ENCODE measurements at places on chromosomes 5 and 9.

DNA sequence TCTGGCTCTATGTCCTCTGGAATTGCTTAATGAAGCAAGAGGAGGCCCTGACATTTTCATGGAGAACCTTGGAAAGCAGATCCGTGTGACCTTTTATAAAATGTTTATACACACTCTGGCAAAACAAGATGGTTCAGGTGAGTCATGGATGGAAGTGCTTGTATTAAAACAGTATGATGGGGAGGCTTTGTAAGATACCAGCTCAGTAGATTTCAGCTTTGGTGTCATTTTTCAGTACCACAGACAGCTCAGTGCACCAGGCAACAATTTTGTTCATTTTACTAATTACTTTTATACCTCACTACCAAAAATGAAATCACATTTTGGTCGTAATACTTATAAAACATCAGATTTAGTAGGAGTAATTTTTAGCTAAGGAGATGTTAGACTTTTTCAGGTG, 5.2 kb downstream of the KCNN2 start:
- DNase-seq: no peak

- no peak for DNase-seq
Measured at GRCh38 chr9:72129271-72130156, 19.7 kb upstream of the GDA start.

- DNase-seq: no peak
Measured at GRCh38 chr5:134135091-134135655, 20.7 kb downstream of the TCF7 start.

DNA sequence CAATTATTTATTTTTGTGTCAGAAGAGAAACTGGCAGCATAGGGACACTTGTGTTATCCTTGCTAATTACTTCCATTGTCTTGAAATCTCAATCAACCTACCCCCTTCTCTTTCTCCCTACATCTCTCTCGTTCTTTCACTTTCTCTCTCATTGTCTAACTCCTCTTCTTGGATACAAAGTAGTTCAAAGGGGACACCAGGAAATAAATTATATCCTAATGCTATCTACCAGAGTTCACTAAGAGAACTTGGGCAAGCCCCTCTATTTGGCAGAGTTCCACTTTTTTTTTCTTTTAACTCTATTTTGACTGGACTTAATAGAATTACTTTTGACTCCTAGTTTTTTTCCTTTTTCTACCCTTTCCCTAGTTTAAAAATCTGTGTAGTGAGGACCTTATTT, 102.2 kb downstream of the MEF2C start:
- no peak for DNase-seq

DNA sequence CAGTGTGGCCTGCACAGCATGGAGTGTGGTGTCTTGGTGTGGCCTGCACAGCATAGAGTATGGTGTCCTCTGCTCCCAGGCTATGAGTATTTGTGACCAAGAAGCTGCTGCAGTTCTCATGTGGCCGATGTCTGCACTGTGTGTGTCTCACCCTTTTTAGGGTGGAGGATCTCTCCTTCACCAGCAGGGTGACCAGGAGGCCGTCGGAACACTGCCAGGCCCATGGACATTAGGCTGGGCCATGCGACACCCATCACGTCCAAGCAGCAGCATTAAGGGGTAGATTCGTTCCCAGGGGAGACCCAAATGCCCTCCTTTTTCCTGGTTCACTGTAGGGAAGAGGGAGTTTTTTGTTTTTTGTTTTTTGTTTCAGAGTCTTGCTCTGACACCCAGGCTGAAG, 115.3 kb upstream of the SPIN1 start:
- DNase-seq: no peak

GRCh38 chr5:160171666-160172065, 52.4 kb upstream of the PWWP2A start:
- no peak for DNase-seq

DNA sequence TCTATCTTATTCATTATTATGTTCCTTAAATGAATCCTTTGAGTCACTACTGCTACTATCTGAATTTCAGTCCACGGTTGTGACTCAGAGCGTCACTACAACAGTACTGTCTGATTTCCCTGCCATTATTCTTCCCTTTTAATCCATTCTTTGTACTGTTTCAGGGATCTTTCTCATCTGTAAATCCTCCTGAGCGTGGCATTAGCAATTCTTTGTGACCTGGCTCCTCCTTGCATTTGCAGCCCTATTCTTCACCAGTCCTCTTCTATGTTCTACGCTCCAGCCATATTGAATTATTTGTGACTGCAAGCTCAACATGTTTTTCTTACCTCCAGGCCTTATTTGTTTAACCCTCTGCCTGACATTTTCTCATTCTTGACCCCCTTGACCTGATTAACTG, 5.9 kb downstream of the PRPF4 start:
- no peak for DNase-seq

DNA sequence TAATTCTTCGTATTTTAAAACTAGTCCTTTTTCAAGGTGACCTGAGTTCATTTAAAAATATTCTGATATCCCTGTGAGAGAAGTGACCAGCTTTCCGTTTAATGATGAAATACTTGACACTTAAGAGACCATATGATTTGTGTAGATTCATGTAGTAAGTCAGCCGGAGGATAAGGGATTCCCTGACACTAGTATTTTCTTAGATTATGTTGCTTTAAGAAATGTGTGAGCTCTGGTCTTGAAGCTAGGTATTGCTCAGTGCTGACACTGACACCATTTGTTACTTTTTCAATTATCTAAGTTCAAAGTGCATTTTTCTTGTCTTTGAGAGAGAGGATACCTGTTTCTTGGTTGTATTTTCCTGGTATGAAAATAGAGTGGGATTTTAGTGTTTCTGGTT, 4.2 kb downstream of the NIPBL start:
- DNase-seq: no peak

- DNase-seq: no peak
Measured at GRCh38 chr5:51566953-51567352, 183.7 kb downstream of the ISL1 start.

DNA sequence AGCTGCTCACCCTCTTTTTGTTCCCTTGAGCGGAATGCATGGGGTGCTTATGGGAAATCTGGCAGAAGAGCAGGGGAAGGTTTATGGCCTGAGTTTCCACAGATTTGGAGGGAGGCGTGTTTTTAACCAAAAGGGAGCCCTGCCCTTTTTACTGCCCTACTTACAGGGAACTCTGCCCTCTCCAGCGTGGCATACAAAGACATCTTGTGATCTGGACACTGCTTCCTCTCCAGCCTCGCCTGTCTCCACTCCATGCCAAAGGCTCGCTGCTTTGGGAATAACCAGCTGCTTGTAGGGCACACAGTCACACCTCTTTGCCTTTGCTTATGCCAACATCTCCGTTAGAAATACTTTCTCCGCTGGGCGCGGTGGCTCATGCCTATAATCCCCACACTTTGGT, 314.2 kb downstream of the ARHGAP26 start:
- DNase-seq: no peak

GRCh38 chr5:123283031-123283430, 140.2 kb downstream of the CEP120 start:
- DNase-seq: no peak

GRCh38 chr5:149959406-149960236, 937 bp upstream of the SLC26A2 start:
- DNase-seq: peak; percentile 46

DNA sequence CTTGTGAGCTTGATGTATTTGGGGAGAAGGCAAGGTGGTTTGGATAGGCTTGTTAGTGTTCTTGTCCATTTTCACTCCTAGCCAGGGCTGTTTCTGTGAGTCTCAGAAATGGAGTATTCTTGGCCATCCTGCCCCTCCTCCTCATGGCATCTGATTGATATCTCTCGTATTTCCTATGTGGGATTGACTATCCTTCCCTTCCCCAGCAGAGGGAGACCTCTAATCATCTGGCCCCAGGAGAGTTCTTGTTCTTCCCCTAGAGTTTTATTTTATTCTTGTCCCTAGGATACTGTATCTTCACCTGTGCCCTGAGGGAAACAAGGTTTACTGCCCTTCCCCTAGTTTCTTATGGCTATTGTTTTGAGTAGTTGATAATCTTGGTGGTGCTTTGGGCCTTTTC, 114.4 kb downstream of the VPS13A start:
- no peak for DNase-seq

DNA sequence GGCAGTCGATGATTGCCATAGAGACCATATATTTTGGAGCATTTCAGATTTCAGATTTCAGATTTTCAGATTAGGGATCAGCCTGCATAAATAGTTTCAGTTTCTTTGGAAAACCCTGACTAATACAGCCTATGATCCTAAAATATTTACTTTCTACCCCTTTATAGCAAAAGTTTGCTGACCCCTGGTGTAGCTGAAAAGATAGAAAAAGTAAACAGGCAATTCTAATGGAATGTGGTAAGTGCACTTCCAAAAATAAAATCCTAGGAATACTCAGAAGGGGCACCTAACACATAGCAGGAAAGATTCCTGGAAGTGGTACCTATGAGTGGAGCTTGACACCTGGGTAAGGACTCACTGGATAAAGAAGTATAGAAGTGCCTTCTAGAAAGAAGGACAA, 34.5 kb downstream of the BAAT start:
- no peak for DNase-seq

DNA sequence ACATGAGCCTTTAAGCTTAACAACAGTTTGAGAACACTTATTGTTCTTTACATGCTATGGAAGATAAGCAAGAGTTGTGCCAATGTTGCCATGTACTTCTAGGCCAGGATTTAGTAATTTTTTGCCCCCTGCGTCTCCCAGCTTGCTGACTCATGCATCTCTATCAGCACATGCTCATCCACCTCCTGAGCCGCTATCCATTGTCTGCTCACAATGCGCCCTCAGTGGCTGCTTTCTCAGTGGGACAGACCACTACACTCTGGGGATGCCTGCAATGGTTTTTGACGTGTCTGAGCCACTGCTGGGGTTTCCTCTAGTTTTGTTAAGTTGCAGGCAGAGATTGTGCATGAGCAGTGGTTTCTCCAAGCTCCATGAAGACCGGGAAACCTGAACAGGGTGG, 50.9 kb upstream of the PHF2 start:
- DNase-seq: no peak

DNA sequence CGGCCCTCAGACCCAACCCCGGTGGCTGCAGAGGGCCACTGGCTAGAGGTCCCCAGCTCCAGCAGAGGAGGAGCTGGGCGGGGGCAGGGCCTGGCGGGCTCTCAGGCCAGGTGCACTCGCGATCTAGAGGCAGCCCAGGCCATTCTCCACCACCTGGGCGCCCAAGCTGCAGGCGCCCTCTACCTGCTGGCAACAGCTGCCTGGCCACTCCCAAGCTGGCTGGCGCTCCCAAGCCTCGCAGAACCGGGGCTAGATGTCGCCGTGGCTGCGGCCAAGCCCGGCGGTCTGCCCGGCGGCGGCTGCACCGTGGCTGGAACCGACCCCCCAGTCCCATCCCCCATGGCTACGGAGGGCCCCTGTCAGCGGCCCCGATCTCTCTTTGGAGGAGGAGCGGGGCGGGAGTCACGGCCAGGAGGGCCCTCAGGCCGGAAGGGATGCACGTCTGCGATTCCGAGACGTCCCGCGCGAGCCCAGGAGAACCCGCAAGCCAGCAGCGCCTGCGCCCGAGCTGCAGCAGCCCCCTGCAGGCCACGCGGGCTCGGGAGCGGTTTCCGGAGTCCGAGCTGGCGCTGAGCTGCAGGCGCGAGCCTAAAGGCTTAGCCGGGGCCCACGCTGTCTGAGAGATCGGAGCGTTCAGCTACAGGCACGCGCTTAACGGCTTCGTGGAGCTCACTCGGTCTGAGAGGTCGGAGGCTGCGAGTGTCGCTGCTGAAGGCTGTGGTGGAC, 44.3 kb upstream of the BICD2 start:
- peak; percentile 18 for DNase-seq

DNA sequence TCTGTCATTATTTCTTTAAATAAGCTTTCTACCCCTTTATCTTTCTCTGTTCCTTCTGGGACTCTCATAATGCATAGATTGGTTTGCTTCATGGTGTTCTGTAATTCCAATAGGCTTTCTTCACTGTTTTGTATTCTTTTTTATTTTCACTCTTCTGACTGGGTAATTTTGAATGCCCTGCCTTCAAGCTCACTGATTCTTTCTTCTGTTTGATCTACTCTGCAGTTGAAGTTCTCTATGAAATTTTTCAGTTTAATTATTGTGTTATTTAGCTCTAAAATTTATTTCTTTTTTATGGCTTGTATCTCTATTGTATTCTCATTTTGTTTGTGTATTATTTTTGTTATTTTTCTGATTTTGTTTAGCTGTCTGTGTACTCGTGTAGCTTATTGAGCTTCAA, 89.3 kb upstream of the SLCO4C1 start:
- DNase-seq: no peak

- no peak for DNase-seq
Measured at GRCh38 chr5:138529812-138530211, 13.2 kb downstream of the ETF1 start.

- no peak for DNase-seq
Measured at GRCh38 chr9:115229496-115229895, 111.5 kb upstream of the TNC start.

GRCh38 chr9:132163876-132164603, 2.2 kb downstream of the NTNG2 start:
- DNase-seq: no peak

- DNase-seq: no peak
Measured at GRCh38 chr5:98402130-98402529, 371.3 kb upstream of the RGMB start.

DNA sequence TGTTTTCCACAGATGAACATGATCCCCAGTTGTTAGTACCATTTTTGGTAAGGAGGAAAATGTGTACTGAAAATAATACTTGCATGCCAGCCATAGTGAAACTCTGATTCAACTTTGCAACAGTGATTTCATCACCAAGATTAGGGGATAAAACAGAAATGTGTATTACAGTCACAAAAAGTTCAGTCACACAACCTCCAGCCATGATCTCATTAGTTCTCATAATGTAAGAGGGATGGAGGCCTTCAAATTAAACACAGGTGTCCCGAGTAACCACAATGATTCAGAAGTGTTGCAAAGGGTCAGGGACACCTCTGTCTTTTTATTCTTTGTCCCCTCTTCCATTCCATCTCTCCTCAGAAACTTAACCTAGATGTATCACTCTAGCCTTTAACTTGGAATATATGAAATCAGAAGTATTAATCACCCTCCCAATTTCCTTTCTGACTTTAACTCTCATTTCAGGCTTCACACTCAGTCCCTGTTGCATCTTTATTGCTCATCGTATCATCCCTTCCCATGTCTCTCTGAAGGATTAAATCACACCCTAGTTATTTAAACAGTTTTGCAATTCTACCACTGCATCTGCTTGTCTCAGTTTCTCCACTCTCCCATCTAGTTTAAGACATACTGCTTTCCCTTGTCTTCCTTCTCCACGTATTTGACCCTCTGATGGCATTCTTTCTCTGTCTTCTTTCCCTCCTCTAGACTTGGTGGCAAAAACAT, 291.2 kb downstream of the ADAMTS6 start:
- DNase-seq: no peak
